ENCODE measurements at places on chromosomes 7 and 10.

GRCh38 chr7:64908358-64908757 is 5.3 kb downstream of the ZNF273 start:
- DNase-seq = no peak

- DNase-seq = no peak
Measured at GRCh38 chr10:70234668-70235447, 1.6 kb upstream of the PPA1 start.

DNA sequence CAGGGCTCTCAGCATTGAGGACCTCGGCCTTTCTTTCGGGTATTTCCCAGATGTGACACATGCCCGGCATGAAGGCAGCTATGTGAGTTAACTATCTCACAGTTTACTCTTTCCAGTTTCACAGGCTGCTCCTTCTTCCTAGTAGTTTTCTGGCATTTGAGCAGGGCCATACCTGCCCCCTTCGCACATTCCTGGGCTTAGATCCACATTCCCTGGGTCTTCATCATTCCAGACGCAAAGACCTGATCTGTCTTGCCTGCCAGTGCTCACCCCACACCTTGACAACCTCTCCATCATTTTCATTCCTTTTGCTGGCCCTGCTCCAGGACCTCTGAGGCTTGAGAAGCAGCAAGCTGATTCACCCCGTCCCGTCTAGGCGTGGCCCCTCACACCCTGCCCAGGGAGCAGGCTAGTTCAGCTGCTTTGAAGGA is 227.5 kb downstream of the WDR11 start:
- no peak for DNase-seq

DNA sequence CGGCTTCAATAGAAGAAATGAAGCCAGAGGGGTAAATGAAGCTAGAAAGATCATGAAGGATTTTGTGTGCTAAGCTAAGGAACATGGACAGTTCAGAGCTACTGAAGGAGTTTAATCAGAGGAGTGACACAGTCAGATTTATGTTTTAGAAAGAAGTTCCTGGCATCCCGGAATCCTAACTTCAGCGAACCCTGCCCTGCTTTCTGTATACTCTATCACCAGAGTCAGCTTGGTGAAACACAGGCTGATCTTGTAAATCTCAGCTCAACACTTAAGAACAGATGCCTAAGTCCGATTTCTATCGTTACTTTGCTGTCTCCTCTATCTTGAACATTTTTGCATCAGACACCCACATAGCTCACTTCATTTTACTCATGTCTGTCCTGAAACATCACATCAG is 9.1 kb downstream of the AHR start:
- DNase-seq = no peak

- DNase-seq = no peak
Measured at GRCh38 chr7:156463280-156463679, 177.3 kb upstream of the RNF32 start.

DNA sequence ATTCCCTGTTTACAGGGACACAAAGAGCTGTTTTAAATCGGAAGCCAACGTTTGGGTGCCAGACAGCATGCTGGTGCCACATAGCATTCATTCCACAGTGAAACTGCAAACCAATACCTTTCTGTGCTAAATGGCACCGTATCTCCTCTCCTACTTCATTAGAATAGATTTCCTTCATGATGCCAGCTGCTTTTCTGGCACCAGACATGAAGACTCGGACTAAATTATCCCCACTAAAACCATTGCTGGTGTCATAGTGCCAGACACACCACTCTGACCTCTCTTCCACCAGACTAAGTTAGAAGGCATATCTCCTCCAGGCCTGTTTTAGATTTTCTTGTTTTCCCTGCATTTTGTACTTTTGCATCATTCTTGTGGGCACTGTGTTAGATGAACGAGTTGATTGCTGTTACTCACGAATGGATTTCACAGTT is 155.1 kb downstream of the ETV1 start:
- no peak for DNase-seq

GRCh38 chr10:125156196-125156595 is 4.2 kb downstream of the CTBP2 start:
- DNase-seq = no peak

- no peak for DNase-seq
Measured at GRCh38 chr7:31027161-31027965, 24.7 kb upstream of the ADCYAP1R1 start.

DNA sequence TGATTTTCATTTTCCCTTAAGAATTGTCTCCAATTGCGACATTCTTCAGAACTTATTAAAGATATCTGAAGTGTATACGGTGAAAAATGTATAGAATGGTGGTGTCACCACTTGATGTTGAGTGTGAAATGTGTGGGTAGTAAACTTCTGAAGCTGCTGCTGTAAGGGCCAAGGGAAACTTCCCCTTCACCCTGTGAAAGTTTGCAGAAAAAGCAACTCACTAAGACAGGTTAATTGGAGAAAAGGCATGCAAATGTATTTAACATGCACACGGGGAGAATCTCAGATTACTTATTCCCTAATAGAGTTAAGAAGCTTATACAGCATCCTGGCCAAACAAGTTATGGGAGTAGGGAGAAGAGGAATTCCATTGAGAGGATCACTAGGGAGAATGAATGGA is 173.0 kb downstream of the NSUN6 start:
- no peak for DNase-seq

DNA sequence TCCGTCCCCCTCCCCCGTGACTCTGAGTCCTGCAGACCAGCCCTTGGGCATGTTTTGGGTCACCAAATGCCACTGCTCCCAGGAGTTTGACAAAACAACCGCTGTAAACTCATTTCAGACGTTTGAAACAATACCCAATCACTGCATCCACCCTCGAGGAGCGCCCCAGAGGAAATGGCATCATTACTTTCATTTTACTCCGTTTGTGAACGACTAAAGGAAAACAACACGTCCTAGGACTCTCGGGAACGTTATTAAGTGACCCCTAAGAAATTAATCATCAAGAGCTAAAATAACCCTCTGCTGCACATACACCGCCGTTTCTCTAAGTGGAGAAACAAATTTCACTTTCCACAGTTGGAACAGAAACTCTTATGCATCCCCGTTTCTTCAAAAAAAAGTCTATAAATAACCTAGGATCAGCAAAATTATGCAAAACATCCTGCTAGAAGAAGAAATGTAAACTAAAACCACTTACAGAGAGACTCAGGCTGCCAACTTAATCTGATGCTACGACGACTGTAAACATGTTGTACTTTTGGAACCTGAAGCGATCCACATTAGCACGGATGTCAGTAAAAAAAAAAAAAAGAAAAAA is 109.9 kb upstream of the EFCAB10 start:
- DNase-seq = peak; percentile 40

DNA sequence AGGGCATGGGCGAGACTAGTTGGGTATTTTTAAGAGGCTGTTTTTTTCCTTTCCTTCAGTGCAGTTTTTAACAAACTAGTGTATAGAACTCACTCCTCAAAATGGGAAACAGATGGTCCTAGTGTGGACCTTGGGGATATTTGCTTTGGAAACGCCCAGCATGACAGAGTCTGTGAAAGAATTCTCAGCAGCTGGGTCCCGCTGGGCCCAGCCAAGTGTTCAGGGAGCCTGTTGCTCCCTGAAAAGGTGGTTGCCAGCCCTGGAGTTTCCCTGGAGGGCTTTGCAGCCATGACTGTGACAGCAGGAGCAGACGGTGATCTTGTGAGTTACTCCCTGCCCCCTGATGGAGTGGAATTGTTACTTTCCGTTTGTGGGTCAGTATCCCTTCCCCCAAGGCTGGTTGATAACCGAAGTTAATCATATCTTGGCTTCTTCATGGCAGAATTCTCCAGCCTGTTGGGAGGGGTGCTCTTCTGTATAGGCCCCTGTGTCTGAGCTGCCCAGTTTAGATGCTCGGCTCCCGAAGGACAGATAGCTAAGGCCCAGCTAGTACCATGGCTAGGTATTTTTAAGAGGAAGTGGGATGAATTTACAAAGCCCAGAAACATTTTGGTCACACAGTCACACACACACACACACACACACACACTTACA is 278.6 kb upstream of the HABP2 start:
- DNase-seq = no peak

GRCh38 chr10:49335364-49335972 is 36.5 kb downstream of the C10orf71 start:
- no peak for DNase-seq

DNA sequence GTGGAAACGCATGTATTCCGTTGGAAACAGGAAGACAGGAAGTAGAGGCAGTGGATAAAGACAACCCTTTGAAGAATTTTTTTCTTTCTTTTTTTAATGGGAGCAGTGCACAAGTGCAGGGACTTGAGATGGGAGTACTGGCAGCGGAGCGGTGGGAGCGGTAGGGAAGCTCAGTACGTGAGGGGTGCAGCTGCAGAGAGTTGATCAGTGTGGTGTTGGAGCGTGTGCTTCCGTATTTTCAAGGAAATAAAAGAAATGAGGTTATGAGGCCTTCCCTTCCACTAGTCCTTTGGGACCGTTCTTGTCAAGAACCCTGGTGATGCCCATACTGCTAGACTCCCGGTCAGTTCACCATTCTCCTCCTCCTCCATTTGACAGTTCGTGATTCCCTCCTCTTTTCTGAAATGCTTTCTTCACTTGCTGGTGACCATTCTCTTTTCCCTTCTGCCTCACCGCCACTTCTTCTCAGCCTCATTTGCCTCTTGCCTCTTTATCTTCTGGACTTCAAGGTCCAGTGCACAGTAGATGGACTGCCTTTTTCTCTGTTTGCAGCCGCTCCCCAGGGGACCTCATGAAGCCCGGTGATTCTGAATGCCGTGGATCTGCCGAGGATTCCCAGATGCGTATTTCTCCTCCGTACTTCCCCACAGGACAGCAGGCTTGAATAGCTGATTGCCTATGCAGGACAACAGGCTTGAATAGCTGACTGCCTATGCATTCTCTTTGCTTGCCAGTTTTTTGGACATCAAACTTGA is 39.1 kb upstream of the TMEM236 start:
- no peak for DNase-seq

DNA sequence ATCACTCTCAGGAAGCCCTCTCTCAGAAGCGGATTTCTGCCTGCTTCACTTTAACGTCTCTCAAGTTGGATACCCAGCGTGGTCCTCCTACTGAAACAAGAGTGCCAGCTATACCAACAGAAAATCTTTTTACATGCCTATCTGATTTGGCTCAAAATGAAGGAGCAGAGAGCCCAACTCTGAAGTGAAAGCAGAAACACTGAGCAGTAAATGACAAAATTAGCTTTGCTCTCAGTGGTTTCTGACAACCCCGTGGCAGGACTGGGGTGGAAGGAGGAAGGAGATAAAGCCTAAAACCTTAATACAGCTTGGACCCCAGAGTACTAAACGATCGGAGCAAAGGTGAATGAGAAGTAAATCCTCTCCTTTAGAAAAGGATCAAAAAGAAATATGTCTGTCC is 25.1 kb upstream of the GPR37 start:
- no peak for DNase-seq

DNA sequence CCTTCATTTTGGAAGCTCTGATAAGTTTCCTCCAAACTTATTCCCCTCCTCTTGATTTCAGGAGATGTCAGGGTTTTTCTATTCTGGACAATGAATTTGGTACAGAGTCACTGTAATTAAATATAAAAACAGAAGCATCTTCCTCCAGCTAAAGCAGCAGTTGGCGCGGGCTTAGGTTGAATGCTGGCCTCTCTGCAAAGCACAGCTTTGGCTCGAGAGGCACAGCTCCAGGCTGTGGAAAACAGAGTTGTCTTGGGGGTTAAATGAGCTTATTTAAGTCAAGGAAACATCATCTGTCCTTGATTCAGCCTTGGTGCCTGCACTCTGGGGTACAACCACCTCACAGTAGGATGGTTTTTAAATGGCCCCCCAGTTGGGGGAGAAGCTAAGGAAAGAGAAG is 35.0 kb upstream of the PDCD4 start:
- DNase-seq = no peak

DNA sequence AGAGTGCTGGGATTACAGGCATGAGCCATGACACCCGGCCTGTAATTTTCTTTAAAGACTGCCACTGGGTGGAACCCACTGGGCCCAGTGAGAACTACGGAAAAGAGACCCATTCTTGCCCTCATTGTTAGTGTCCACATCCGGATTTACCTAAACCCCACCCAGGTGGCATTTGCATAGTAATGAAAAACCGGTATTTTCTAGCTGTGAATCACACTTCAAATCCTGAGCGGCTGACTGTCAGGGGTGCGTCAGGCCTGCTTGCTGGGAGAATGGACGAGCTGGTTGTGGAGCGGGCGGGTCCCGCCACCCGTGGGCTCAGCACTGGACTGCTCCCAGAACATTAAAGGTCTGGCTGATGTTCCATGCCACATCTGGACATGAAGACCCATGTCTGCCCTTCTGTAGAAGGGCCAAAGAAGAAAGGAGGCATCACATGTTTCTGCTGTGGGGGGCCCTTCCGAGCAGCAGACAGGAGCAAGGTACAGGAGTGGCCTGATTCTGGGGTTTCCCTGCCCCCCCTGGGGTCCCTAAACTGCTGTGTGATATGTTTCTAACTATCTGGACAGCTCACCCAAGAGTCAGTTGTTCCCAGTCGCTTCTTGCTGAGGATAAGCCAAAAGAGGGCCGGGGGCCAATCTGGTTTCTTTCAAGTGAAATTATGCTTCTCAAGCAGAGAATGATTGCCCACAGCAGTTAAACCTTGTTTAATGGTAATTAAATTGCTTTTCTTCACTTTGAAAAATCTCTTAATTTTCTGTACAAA is 46.4 kb downstream of the KIAA1217 start:
- no peak for DNase-seq

DNA sequence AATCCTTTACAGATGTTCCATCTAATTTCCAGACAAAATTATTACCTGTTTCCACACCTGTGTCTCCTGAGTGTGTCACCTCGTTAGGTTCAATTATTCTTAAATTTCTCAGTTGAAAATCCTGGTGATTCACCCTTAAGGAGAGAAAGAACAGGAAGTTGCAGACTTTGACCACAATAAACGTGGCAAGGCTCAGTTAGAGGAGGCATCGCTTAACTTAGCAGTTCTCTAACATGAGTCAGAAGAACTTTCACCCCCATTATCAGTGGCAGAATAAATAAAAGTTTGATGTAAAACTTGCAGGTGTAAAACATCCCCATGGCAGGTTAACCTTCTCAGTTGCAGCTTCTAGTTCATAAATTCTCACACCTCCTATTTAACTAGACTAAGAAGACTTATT is 8.3 kb downstream of the XPNPEP1 start:
- peak; percentile 39 for DNase-seq

GRCh38 chr7:111090846-111091245 is at the start of gene LRRN3:
Gene LRRN3, plus strand, starts transcription at chr7:111091127. Its CDS starts 31,646 bp downstream, at chr7:111122773.
- peak; percentile 46 for DNase-seq

DNA sequence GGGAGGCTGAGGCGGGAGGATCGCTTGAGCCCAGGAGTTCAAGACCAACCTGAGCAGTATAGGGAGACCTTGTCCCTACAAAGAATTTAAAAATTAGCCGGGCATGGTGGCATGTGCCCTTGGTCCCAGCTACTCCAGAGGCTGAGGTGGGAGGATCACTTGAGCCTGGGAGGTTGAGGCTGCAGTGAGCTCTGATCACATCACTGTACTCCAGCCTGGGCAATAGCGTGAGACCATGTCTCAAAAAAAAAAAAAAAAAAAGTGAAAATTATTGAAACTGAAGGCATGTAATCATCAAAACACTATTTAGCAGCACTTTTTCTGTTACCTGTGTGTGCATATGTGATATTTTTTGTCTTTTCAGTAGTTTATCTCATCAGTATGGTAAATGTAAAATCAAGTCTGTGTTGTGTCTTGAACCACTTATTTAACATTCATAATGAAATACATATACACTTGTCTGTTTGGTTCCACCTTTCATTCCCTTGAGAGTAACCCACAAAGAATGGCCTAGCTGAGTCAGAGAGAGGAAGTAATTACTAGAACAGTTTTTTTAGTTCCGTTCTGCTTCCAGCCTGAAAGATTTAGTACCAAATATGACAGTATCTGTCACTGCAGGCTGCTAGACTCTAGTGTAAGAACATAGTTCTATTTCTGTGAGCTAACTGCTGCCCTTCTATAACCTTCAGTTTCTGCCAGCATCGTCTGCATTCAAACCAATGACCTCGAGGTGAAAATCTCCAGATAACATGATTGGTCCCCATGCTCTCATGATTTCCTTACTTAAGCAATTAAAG is 68.6 kb downstream of the MMRN2 start:
- DNase-seq = no peak

Measured in stimulated activated CD4-positive, alpha-beta T cell treated with anti-CD3 and anti-CD28 coated beads, Interleukin-2, amount 100 ng/mL, for 24 hours (primary cell).